NCI-H774 (cell line): ENCODE measurements at places on chromosomes 5 and 9.

GRCh38 chr9:7273575-7273974 lies 515.8 kb downstream of the KDM4C start:
- no peak for DNase-seq

- no peak for DNase-seq
Observed at GRCh38 chr5:143101121-143101520, 302.4 kb downstream of the NR3C1 start.

DNA sequence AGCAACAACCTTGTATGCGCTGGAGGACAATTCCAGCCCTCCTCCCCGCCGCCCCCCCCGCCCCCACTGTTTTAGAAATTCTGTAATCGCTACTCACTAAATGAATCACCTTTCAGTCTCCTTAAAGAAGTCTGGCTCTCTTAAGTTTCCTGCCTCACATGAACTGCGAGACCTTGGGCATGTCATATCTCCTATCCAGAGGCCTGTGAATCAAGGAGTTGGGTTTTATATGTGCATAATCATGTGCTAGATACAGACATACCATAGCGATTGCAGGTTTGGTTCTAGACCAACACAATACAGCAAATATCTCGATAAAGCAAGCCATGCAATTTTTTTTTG lies 337 bp upstream of the DMAC1 start:
- DNase-seq, result no peak

DNA sequence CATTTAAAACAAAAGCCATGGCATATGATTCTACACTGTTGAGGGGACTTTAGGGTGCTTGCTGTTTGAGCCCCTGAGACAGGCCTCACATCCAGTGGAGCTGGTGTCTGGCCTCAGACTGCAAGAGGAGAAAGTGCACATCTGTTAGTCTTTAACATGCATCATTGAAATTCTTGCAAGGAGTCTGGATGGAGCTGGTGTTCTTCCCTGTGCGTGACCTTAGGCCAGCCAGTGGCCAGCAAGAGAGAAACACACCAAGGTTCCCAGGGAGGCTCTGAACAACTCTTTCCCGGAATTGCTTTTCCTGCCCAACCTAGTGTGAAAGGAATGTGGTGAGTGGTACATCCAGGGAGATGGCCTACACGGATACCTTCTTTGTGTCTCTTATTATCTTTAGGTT lies 282.8 kb upstream of the TNC start:
- no peak for DNase-seq

DNA sequence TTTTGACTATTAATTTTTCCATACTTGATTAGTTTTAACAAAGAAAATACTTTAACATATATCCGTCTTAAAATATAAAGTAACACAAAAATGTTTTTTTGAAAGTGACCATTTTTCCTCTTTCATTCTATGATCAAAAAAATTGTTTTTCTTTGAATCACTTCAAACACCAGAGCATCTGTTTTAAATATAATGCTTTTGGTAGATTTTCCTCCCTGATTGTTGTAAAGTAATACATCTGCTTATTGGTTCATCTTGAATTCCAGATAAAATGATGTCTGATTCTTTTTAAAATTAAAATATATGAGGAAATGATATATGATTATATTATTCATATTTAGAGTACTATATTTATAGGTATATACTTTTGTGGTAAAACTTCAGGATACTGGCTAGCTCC lies 76.2 kb upstream of the LPAR1 start:
- no peak for DNase-seq

GRCh38 chr5:72281764-72282499 lies 38.1 kb downstream of the MRPS27 start:
- no peak for DNase-seq

DNA sequence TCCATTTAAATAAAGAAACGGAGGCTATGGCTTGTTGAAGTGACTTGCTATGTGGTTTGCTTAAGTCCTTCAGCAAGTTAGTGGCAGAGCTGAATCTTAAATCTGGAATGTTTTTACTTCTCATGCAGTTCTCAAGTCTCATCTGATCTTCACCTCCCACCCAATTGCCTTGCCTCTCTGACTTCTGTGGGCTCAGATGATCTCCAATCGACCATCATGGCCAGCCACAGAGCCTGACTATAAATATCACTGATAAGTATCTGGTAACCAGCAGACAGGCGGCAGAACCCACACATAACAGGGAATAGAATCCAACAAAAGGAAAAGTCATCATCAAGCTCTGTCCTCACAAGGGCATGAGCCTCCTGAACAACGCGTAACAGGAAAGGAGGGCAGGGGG lies 149.9 kb downstream of the FAM114A2 start:
- no peak for DNase-seq

DNA sequence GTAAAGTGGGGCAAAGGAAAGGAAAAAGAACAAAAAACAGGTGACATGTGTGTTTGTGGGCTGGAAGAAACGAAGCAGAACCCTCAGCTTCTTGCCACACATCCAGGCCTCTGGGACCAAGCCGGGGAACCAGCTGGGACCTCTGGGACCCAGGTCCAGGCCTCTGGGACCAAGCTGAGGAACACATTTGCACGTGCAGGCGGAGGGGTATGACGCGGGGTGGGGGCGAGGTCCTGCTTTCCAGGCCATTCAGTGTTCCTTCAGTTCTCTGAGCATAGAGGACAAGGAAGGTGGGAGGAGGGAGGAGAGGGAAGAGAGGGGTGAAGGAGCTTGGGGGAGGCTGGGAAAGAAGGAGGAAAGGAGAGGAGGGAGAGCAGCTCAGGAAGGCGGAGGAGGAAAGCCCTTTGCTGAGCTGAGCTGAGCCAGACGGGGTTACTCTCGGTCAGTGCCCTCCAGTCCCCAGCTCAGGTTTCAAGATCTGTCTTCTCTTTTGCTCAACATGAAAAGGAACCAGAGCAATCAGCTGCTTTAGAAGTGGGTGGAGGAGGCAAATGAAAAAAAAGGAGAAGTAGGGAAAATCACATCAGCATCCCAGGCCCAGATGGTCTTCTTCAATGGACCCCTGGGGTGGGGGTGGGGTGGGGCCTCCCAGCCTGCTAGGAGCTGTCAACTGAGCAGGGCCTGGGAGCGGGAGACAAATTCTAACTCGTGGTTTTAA lies 59.1 kb downstream of the ABCA1 start:
- no peak for DNase-seq

- DNase-seq, result no peak
Observed at GRCh38 chr9:129145841-129146292, 32.2 kb downstream of the IER5L start.
